ENCODE measurements at places on chromosomes 6 and 20. TPM values are rescaled to one million over a fixed set of nuclear protein-coding genes. Genes with fewer than 3 reads are reported as not detected.

DNA sequence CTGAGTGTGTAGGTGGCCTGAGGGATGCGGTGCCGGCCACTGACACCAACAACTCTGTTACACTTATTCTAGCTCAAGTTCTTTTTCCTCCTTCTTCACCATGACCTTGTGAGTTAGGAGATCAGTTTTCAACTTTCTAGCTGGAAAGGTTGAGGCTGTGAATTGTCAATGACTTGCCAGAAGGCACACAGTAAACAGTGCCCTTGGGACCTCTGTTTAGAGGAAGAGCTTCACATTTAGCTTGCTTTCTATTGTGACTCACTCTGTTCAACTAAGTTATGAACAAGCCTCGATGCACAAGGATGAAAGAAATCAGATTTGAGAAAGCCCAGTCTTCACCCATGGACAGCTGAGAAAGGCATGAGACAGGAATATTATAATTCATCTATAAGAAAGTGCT lies 455.6 kb downstream of the MAFB start:
- no peak for DNase-seq

DNA sequence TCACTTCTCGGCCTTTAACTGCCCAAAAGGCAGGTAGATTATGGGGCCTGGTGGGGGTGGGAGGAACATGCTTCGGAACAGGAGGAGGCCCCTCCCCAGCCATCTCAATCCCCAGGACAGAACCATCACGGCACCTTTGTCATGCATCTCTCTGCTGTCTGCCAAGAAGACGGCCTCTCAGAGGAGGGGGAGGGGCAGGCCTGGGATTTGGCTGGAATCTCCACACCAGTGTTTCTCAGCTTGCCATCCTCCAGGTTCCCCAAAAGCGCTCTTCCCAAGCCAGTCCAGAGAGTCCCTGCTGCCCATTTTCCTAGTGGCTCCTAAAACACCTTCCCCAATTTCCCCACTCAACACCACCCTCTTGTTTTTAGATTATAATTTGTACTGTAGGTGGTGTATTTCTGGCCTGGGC lies 2.5 kb upstream of the POU5F1 start:
- DNase-seq, result no peak

GRCh38 chr6:158863646-158864045 lies 44.5 kb upstream of the EZR start:
- no peak for DNase-seq

DNA sequence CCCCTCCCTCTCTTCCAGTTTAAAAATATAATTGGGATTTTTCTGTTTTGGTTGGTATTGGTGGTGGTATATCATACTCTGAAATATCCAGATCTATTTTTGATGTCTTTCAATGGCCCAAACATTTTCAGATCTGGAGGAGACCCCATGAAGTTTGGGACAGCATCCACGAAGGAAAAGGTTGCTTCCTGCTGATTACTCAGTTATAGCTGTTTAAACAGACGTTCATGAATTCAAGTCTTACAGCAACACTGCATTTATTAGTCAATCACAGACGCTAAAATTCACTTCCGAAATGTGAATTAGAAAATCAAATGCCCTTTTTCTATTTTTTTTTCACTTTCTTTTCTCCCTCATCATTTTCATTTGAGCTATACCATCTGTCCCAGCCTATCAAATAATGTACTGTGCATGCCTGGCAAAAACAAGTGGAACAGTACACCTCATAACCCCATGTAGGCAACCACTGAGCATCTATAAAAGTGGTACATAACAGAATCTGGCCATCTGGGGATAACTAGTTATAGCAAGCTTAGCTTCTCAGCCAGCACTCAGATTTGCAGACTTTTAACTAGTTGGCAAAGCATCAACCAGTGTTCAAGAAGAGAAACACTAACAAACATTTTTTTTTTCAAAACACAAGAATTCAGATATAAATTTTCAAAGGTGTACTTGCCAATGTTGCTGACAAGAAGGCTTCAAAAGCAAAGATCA lies 124.5 kb downstream of the HIVEP2 start:
- DNase-seq, result no peak

DNA sequence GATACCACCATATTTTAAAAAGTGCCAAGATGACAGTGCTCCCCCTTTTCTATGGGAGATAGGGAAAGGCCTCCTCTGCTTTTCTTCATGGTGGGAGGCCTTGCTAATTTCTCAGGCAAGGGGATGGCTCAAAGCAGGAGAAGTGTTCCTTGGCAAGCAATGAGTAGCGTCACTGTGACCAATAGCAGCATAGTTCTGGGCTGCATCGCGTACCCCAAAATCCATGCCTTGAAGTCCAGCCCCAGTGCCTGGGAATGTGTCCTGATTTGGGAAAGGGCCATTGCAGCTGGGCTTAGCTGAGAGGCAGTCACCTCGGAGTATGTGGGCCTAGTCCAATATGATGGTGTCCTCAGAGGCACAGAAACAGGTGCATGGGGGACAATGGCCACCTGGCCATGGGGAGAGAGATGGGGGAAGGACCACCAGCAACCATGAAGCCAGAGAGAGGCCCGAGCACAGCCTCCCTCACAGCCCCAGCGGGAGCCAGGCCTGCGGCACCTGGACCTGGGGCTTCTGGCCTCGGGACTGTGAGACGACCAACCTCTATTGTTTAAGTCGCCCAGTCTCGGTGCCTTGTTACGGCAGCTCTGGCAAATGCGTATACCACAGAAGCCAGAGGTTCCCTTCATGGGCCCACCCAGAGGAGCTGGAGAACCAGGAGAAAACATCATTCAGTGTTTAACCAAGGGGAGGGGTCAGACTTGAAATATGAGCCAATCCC lies 153.1 kb upstream of the RPS6KA2 start:
- DNase-seq, result peak; percentile 41

- DNase-seq, result no peak
Observed at GRCh38 chr6:23559587-23560343, 566.2 kb upstream of the NRSN1 start.

DNA sequence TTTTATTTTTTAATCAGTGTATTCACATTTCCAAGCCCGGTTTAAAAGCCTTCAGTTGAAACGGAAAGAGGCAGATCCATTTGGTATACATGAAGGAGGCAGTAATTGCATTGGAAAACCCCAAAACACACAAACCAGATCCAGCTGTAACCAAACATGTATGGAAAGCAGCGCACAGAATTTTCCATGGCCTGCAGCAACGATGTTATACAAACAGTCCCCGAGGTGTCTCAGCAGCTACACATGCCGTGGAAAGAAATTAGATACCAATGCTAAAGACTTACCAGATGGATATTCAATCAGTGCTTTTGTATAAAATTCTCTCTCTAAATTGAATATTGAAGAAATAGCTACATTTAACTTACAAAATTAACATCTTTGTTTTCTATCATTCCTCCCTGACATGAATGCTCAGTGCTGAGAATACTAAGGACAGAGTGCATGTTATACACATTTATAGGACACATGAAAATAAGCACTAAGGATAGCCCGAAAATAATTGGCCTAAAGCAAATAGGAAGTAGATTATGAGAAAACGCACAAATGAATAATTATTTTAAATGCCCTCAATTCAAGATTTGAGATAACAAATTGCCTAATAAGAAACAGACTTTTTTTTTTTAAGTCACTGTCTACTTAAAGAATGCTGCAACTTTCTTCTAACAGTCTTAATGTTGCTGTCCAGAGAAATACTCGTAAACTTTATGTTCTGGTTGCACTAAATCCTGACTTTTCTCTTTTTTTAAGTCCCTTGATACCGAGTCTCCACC lies 713.1 kb downstream of the HDGFL1 start:
- no peak for DNase-seq

DNA sequence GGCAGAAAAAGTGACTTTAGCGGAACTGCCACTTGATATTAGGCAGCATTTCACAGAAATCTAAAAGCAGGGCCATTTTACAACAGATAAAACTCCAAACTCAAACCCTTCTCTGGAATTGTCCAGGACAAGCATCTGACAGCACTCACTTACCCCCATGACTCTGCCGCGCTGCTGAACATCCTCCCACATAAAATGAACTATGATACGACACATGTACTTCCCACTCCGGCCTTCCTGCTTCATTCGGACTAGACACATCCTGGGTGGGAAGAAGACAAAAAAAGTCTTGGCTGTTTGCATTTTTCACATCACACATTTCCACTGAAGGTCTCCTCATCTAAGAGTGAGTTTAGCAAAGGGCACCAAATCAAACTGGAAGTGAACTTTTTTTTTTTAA lies 54.8 kb upstream of the FAM83C start:
- DNase-seq, result no peak

DNA sequence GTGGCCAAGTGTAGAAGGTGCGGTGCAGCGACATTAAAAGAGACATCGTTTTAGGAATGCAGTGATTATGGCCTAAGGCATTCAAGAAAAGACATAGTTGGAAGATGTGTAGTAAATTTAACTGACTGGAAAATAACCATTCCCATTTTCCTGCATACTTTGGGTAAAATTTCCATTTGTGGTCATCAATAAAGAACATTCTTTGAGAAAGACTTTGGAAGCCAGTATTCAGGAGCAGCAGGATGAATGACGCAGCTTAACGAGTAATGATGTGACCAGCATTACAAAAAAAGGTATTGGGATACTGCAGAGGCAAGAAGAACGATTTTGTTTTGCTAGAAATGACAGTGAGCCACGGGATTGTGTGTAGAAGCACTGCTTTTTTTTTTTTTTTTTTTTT lies 7.0 kb upstream of the RWDD1 start:
- no peak for DNase-seq

DNA sequence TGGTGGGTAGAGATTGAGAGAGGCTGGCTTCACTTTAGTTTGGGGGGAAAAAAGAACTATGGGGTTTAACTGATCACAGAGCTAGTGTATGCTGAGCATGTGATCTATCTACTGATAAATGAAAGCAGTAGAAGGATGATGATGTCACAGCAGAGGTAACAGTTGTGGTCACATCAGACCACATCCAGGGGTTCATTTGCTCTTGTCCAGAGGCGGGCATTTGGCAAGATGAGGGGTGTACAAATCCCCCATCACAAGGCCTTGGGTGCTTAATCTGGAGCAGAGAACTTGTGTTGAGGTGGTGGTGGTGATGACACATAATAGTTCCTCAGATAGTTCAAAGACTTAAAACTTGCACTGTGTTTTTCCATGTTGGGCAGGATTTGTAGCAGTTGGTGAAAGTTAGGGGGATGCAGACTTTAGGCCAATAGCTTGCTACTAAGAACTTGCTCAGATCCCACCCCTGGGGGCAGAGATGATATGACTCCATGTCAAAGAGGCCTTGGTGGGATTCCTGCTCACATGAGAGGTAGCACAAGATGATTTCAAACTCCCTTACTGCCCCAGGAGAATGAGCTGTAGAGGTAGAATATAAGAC lies 63.4 kb downstream of the PRDM1 start:
- DNase-seq, result no peak

GRCh38 chr6:153476243-153476642 lies 345.2 kb upstream of the RGS17 start:
- no peak for DNase-seq

DNA sequence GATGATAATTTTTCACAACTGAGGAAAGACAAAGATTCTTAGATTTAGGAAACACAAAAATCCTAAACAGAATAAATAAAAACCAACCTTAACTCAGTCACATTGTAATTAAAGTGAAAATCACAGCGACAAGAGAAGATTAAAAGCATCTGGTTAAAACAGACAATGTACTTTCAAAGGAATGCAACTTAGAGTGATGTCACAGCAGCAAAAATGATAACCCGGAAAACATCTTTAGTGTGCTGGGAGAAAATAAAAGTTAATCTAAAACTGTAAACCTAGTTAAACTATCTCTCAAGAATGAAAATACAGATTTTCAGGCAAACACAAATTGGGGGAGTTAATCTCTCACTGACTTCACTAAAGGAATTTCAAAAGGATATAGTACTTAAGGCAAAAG lies 76.8 kb upstream of the OGFRL1 start:
- DNase-seq, result no peak

- DNase-seq, result no peak
Observed at GRCh38 chr6:106617302-106617701, 12.0 kb downstream of the RTN4IP1 start.

DNA sequence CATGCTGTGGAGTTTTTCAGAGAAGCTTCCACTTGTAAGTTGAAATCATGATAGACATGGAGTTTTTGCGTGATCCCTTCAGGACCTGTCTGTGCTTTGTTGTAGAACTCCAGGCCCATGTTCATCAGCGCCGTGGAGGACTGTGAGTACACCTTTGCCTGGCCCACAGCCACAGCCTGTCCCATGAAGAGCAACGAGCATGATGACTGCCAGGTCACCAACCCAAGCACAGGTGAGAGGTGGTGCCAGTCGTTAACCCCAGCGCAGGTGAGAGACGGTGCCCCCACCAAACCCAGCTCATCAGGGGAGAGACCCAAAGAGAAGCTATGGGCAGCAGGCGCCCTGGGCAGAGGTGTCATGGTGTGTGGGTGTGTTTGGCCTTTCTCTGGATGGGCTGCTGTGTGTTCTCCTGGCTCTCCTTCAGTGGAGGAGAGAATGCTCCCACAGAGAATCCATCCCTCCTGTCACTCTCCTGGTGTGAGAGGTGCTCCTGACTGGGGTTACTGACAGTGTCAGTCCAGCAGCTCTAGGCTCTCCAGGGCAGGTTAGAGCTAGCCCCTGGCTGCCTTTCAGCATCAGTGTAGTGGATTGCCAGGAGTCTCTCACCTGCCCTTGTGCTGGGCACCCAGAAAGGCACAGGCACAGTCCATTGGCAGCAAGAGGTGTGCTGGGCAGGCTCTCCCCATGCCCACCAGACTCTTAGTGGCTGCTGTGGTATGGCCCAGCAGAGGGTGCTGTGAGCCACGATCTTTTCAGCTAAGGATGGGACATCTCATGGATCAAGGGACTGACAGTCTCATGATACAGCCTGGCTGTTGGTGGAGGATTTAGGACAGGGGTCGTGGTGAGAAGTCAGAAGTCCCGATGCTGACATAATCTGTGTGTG lies 49.6 kb upstream of the SLC22A1 start:
- no peak for DNase-seq

Gene OPN5
- polyA plus RNA-seq, result not detected

Gene MYH7B
- 0.72 TPM for polyA plus RNA-seq

Gene SAMD5
- polyA plus RNA-seq, result 0.54 TPM

Gene PEX6
- 25.5 TPM for polyA plus RNA-seq

Gene RFX6
- polyA plus RNA-seq, result not detected

Gene WFDC5
- not detected for polyA plus RNA-seq

Gene CCN5
- 1.3 TPM for polyA plus RNA-seq

Data from spleen (tissue), 13 donors.